H7 (cell line): ENCODE measurements at places on chromosomes 11 and 22. TPM values are rescaled to one million over a fixed set of nuclear protein-coding genes. Genes with fewer than 3 reads are reported as not detected.

- no peak for DNase-seq
These were observed 91.1 kb upstream of the KCNA4 start for GRCh38 chr11:30107899-30108298.

The MUC6 gene
- not detected in 2 replicates for total RNA-seq

DNA sequence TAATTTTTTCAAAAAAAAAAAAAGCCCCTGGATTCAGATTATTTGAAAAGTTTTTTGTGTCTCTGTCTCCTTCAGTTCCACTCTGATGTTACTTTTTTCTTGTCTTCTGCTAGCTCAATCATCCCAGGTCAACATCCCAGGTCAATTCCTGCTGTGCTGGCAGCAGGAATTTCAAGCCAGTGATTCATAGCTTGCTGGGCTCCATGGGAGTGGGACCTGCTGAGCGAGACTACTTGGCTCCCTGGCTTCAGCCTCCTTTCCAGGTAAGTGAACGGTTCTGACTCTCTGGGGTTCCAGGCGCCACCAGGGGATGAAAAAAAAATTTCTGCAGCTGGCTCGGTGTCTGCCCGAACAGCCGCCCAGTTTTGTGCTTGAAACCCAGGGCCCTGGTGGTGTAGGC is 31.4 kb downstream of the PLAAT5 start:
- no peak for DNase-seq

DNA sequence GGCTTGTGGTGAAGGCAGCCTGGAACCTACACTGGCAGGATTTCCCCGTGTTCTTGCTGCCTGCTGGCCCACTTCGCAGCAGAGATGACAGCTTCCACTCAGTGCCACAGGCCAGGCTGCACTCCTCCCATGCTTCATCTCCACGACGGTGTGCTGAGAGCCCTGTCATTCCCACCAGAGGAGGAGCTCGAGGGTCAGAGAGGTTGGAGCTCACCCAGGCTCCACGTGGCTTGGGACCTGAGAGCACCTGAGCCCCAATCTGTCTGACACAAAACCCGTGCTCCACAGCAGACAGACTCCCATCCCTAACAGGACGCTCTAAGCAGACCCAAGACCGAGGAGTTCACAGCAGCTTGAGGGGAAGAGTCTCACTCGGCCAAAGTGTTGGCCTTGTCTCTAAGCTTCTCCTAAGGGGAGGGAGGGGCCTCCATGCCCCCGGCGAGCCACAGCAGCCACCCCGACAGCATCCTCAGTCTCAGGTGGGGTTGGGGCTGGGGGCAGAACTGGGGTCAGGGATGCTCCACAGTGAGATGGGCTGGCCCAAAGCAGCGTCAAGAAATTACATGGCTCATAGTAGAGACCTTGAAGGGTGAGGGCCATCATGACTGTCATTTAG is 10.7 kb downstream of the LRFN4 start:
- DNase-seq, result peak; percentile 62

DNA sequence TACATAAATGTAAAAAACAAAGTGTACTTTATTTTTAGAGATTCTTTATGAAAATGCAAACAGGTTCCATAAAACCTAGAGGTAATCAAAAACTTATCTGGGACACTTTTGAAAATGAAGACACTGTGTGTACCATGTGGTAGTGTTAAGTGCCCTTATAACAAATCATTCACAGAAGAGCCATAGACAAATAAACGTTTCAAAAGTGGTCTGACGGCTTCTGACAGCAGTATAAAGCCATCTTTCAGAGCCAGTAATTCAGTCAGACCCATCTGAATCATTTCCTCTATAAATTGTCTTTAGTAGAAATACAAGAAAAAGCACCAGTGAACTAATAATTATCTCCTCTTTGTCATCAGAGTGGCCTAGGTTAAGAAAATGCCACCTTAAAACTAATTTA is 100.0 kb downstream of the PAX6 start:
- no peak for DNase-seq

DNA sequence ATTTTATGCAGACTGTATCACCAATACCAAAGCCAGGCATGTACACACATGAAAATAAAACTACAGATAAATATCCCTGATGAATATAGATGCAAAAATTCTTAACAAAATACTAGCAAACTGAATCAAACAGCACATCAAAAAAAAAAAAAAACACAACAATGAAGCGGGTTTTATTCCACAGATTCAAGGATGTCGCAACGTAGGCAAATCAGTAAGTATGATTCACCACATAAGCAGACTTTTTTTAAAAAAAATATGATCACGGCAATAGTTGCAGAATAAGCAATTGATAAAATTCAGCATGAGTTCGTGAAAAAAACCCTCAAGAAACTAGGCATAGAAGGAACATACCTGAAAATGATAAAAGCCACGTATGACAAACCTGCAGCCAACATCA is 21.3 kb downstream of the OR51F1 start:
- DNase-seq, result no peak

- no peak for DNase-seq
These were observed 48.7 kb downstream of the OTOG start for GRCh38 chr11:17595526-17596309.

DNA sequence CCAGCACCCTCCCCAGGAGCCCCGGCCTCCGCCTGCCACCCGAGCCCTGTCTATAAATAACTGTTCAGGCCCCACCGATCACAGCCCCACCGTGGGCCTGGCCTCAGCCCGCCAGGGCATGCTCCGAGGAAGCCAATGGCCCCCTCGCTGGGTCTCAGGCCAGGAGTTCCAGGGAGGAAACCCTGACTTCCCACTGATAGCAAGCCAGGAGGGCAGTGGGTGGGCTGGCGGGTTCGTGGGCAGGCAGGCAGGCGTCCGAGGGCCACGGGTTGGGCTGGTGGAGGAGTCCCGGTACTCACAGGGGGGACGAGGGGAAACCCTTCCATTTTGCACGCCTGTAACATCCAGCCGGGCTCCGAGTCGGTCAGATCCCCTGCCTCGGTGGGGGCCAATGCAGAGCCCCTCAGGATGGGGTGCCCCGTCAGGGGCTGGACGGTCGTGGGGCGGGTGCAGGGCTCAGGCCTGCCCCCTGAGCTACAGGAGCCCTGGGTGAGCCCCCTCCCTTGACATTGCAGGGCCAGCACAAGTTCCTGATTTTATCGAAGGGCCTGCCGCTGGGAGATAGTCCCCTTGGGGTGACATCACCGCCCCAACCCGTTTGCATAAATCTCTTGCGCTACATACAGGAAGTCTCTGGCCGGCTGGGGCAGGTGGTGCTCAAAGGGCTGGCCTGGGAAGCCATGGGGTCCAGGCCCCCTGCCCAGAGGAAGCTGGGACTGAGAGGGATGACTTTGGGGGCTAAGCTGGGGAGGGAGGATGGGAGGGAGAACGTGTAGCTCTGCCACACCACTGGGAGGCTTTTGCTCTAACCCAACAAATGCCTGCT is at the start of gene SPI1:
TSS of gene SPI1 (minus strand) at position 538 of the 826 bp plus-strand sequence. CDS start at position 344, 194 bp downstream.
- peak; percentile 74 for DNase-seq

The NTM gene
- total RNA-seq, result 2.7 and 4.7 TPM in 2 replicates

GRCh38 chr11:124329787-124330478 is 9.9 kb upstream of the OR8D2 start:
- DNase-seq, result no peak

GRCh38 chr11:10490398-10491241 is 35.6 kb downstream of the AMPD3 start:
- DNase-seq, result peak; percentile 47

The SMC1B gene
- 0.07 TPM in 1 of 2 replicates, not detected in the other for total RNA-seq

- DNase-seq, result no peak
These were observed 72.0 kb downstream of the RCN1 start for GRCh38 chr11:32162906-32163305.

- DNase-seq, result no peak
These were observed 17.9 kb upstream of the ADA2 start for GRCh38 chr22:17237038-17237668.

DNA sequence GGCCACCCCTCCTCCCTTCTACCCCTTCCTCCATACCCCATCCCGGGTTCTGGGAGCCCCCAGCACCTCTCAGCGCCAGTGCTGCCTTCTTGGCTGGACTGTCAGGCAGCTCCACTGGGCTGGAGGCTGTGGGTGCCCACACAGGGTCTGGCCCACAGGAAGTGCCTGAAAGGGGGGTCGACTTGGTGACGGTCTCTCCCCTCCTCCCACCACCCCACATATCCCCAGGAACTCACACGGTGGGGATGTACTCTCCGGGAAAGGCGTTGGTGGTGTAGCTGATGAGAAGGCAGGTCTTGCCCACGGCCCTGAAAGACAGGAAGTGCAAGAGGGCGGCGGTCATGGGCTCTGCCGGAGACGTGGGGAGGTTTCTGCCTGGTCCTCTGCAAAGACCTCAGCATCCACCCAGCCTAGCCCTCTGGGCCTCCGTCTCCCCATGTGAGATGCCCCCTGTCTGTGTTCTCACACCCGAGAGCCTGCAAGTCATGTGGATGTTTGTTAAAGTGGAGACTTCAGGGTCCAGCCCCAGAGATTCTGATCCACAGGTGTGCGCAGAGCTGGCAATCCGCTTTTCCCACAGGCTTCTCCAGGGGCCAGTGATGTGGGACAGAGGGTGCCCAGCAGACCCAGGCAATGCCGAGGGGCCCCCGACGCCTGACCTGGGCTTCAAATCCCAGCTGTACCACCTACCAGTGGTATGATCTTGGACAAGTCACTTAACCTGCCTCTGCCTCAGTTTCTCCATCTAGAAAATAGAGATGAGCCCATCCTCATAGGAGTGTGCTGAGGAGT is 2.5 kb downstream of the RAC2 start:
- DNase-seq, result peak; percentile 46

The PHETA2 gene
- 10.3 and 11.5 TPM in 2 replicates for total RNA-seq

The FDXACB1 gene
- 3.8 and 4.1 TPM in 2 replicates for total RNA-seq
